Hepatocyte (in vitro differentiated cells): ENCODE measurements at places on chromosomes 1 and 21. TPM values are rescaled to one million over a fixed set of nuclear protein-coding genes. Genes with fewer than 3 reads are reported as not detected.

Gene C1orf87
- not detected in 2 replicates for total RNA-seq

Gene DAB1
- total RNA-seq: 36.7 and 37.6 TPM in 2 replicates

Gene AMIGO1
- 4.1 and 4.4 TPM in 2 replicates for total RNA-seq

Gene GBP7
- 0.63 and 1.0 TPM in 2 replicates for total RNA-seq

Gene FCRL4
- total RNA-seq: not detected in 2 replicates

Gene KCNJ6
- under 0.01 and 0.07 TPM in 2 replicates for total RNA-seq

Gene IFFO2
- total RNA-seq: 7.2 and 8.1 TPM in 2 replicates

DNA sequence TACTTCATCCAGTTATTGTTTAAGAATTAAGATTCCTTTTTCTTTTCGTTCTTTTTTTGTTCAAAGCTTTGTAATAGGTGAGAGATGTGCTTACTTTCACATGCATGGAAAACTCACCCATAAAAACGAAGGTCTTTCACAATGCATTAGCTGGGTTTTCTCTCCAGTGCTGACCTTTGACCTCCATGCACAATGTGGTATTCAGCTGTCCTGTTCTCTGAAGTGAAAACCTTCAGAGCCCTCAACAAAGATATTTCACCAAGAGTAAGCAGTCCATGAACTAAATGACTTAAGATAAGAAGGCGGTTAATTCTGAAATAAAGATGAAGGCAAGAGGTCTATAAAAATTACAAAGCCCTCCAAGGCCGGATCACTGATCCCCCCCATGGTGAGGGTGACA is 77.1 kb upstream of the IPO9 start:
- peak; percentile 51 for DNase-seq

GRCh38 chr1:162141281-162142054 is 72.0 kb downstream of the NOS1AP start:
- DNase-seq: no peak

- no peak for DNase-seq
Measured at GRCh38 chr1:162087111-162087510, 17.6 kb downstream of the NOS1AP start.

DNA sequence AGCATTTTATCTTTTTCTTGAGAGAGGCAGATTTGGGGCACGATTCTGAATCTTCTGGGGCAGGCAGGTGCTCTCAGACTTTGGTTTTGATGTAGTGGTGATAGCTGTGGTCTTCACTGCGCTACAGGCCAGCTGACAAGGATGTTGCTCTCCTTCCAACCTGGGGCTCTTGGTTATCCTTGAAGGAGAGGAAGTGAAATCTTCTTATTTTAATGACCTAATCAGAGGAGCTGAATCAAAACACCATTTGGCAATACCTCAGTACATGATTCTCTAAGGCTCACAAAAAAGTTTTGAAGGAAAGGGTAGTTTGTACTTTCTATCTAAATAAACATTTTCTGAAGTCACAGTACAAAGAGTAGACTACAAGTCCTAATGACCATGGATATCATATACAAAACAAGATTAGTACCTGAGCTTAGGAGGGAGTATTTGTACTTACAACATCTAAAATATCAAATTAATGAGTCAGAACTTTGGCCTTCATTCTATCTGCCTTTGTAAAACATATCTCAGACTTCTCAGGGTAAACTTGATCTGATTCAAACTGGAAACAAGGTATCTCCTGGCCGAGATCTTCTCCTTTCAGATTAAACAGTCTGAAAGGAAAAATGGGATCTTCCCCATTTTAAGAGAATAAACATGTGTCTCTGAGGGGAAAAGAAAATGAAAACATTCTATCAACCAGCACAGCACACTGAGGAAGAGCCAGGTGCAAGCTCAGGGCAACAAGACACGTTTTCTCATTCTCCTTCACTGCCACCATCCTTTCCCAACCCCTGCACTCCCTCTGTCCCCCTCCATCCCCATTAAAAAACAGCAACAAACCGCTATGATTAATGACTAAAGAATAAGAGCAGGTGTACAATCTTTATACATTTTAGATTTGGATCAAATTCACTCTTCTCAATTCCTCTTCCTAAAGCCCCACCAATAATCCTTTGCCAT is 69.2 kb downstream of the SH3GLB1 start:
- no peak for DNase-seq

GRCh38 chr1:39954324-39954869 is 548 bp upstream of the MFSD2A start:
- no peak for DNase-seq

DNA sequence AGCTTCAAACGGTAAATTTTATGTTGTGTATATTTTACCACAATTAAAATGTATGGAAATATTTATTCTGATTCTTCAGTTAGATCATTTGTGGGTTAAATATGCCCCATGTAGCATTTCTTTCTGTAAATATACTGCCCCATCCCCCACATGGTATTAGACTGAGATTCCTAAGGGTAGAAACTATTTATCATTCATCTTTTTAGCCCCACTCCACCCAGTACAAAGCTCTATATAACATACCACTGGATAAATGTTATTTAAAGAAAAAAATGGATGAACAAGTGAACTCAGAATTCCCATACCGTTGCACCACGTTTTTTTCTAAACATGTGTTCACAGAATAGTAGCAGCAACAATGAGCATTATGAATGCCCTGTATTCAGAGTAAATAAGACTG is 234.0 kb upstream of the IRF2BP2 start:
- no peak for DNase-seq

- DNase-seq: no peak
Measured at GRCh38 chr21:28207436-28208173, 785.1 kb downstream of the LTN1 start.

DNA sequence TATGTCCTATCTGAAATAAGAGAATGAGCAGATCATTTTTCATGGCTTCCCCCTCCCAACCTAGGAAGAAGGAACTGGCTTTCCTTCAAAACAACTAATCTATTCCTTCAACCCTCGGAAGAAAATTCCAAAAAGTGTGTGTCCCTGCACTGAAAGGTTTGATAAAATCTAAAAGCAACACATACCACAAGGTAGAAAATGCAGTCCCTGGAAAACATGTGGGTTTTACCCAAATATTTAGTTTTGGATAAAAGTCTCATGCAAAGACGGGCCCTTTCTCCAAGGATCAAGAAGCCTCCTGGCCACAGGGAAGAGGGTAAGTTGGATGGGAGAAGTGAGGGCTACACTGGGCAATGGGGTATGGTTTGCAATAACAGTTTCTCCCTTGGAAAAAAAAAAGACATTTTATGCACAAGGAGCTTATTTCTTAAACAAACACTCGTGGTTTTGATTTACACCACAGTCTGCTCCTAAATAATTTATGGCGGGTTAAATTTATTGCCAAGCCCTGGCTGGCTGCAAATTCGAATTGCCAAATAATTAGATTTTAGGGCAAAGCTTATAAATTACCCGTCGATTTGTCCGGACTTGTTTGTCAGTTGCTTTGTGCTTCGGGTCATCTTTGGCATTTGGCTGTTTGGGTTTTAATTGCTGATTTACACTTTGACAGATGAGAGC is 28.9 kb downstream of the ERI3 start:
- no peak for DNase-seq

- DNase-seq: peak; percentile 90
Measured at GRCh38 chr1:200802865-200803512, 64.3 kb downstream of the CAMSAP2 start.

- DNase-seq: no peak
Measured at GRCh38 chr1:244344001-244344400, 107.7 kb downstream of the ADSS2 start.

- no peak for DNase-seq
Measured at GRCh38 chr1:116997066-116997465, 4.5 kb upstream of the CD101 start.

DNA sequence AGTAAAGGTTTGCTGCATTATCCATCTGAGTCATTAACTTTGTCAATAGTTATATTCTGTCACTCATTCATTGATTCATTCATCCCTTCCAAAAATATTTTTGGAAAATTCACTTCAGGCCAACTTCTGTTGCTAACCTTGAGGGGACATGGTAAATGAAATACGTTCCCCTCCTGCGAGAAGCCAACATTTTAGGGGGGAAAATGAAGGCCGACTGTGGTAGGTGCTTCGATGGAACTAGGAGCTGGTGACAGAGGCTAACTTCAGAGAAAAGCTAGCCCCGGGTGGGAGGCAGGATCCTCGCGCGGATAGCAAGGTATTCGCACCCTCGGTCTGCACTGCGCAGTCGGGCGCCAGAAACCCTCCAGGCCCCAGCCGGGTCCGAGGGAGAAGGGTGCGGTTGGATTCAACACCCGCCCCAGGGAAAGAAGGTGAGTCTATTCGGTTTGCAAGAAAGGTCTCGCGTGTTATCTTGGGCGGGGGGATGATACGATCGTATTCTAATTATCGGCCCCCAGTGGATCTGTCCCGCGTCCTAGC is 646 bp upstream of the RRP15 start:
- DNase-seq: no peak

GRCh38 chr21:16022921-16023320 is 293.1 kb downstream of the USP25 start:
- DNase-seq: no peak

GRCh38 chr1:246577720-246578106 is 11.5 kb downstream of the CNST start:
- DNase-seq: no peak

- peak; percentile 42 for DNase-seq
Measured at GRCh38 chr21:41953249-41953830, 478 bp downstream of the C2CD2 start.

DNA sequence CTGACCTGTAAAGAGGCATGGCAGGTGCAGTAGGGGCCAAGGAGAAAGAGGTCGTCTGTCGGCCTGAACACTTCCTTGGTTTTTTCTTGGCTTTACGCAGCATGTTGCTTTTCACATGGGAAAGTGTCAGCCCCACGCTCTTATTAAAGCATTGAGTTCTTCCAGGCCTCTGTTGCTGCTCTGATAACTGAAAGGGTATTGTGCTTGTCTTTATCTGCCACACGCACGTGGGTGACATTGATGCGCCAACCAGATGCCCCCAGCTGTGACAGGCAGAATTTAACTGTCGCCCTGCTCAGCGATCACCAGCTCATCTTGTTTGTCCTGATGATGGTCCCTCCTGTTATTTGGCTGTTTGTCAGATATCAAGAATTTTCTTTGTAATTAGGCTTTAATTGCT is 76.5 kb downstream of the GALNT2 start:
- DNase-seq: no peak

DNA sequence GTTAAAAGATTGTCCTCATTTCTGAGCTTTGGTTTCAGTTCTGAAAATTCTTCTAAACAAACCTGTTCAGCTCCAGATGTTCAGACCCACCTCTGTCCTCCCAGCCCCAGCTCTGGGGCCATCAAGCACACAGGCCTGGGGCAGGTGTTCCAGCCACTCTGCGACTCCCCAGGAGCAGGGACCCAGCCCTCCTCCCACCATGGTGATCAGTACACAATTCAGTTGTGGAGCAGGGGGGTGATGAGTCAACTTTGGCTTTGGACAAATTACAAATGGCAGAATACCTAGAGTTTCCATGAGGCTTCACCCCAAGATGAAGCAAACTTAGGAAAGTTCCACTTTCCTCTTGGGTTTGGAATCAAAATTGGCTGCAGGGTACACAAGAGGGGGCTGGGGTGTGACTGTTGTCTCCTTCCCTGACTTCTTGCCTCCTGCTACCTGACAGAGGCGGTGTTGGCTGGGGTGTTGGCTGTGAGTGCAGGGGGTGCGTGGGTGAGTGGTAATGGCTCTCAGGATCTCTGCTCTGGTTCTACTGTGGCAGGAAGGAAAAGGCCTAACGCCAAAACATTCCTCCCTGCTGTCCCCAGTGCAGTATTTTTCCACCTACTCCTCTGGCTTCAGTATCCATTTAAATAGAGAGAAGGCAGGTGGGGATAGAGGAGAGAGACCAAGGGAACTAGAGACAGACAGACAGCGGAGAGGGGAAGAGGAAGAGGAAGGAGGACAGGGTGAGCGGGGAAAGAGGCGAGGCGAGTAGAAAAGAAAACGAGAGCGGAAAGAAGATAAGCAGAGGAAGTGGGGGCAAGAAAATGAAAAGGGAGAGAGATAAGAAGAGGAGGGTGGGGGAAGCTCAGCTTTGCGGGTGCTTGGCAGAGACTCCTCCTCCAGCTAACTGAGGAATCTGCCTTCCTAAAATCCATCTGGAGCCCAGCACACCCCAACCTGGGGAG is 20.6 kb upstream of the LRRN2 start:
- no peak for DNase-seq

DNA sequence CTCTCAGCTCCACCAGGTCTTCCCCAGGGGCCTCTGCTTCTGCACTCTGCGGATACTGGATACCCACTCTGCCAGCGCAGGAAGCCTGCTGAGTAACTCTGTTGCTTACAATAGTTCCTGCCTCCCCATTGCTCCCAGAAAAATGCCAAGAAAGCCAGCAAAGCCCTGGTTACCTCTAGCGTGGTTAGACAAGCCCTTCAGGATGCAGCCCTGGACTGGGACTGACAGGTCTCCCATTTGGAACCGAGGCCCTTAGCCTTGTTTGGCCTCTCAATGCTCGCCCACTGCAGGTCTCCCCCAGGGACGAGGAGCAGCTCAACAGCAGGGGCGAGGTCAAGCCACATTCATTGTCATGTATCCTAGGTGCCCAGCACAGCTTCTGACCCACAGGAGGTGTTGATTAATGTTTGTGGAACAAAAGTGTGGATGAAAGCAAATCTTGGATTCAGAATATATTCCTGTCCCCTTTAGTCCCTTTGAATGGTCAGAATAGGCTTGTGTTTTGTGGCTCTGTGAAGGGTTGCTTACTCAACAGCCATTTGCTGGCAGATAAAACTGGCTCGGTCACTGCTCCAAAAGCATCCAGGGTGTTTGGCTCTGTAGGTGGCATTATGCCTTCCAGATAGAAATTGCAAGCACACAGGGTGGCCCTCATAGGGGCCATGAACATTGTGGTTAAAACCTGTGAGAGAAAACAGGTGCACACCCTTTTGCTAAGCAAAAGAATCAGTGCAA is 58.9 kb downstream of the C1orf198 start:
- DNase-seq: no peak

- DNase-seq: no peak
Measured at GRCh38 chr1:166980383-166980782, 5.0 kb upstream of the ILDR2 start.

- peak; percentile 70 for DNase-seq
Measured at GRCh38 chr1:67347688-67348472, 40.2 kb downstream of the IL12RB2 start.

GRCh38 chr1:65247419-65248359 is 61.7 kb upstream of the DNAJC6 start:
- DNase-seq: peak; percentile 80

GRCh38 chr1:36177589-36178431 is 21.9 kb downstream of the MAP7D1 start:
- no peak for DNase-seq
